ENCODE measurements at places on chromosomes 6 and 20.

- DNase-seq: no peak
These were observed 262.2 kb downstream of the TAF4 start for GRCh38 chr20:61803416-61803914.

DNA sequence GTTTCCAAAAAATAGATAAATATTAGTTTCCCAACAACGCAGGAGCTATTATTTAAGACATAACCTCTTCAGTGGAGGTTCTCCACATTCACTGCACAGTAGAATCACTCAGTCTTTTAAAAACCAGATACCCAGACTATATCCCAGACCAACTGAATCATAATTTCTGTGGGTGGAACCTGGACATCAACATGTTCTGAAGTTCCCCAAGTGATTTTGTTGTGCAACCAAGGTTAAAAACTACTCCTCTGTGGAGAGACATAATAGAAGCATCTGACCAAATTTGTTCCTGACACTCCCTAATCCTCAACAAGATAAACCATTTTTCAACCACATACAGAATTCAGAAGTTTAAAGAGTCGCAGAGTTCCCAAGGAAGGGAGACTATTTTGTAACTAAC, 42.3 kb downstream of the STK38 start:
- no peak for DNase-seq

- no peak for DNase-seq
These were observed 14.9 kb downstream of the CST3 start for GRCh38 chr20:23622839-23623343.

DNA sequence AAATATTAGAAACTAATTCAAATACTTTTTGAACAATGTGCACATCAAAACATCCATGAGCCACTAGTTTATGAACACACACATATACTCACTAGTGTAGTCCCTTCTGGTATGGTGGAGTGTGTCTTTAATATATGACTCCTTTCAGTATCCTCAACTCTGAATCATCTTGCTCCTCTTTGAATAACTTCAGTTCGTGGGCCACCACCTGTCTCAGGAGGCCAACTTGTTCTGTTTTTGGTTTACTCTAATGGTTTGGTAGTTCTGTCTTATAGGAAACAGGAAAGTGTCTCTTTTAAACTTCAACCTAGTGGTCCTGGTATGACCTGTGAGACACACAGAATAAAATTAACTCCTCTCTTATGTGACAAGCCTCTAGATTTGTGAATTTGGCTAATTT, 55.6 kb downstream of the ZNF292 start:
- peak; percentile 9 for DNase-seq

DNA sequence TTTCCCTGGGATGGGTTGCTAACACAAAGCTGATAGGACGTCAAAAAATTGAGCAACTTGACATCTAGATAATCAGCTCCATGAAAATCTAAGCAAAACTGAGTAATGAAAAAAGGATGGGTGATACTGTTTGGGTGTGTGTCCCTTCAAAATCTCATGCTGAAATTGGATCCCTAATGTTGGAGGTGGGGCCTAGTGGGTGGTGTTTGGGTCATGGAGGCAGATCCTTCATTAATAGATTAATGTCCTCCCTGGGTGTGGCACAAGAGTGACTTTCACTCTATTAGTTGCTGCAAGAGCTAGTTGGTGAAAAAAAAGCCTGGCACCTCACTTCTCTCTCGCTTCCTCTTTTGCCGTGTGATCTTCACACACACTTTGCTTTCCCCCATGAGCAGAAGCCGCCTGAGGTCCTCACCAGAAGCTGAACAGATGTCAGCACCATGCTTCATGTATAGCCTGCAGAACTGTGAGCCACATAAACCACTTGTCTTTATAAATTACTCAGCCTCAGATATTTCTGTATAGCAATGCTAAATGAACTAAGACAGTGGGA, 160.9 kb downstream of the FRK start:
- no peak for DNase-seq

DNA sequence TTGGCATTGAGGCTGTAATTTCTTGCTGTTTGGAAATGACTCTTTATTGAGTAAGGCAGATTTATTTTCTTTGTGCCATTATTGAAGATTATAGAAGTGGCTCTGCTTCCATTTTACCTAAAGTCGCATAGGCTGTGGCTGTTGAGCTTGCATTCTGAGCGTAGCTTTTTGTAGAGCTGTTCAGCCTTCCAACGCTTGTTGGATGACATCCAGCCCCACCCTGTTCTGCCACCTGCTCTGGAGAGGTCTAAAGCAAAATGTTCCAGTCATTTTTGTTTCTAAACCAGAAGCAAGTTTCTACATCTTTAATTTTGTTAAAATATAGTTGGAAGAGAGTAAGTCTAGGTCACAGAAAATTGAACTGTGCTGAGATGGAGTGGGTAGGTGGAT, 24.4 kb downstream of the UST start:
- DNase-seq: no peak

DNA sequence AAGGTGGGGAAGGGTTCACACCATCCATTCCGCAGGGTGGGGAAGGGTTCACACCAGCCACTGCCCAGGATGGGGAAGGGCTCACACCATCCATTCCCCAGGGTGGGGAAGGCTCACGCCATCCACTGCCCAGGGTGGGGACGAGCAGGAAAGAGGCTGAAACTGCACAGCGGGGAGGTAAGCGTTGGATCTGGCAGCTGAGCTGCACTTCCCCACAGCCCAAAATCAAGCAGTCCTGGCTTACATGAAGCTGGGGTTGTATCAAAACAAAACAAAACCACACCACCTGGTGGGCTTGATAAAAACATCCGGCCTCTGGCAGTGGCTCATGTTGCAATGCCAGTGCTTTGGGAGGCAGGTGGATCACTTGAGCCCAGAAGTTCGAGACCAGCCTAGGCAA, 268.5 kb downstream of the TAF4 start:
- no peak for DNase-seq

DNA sequence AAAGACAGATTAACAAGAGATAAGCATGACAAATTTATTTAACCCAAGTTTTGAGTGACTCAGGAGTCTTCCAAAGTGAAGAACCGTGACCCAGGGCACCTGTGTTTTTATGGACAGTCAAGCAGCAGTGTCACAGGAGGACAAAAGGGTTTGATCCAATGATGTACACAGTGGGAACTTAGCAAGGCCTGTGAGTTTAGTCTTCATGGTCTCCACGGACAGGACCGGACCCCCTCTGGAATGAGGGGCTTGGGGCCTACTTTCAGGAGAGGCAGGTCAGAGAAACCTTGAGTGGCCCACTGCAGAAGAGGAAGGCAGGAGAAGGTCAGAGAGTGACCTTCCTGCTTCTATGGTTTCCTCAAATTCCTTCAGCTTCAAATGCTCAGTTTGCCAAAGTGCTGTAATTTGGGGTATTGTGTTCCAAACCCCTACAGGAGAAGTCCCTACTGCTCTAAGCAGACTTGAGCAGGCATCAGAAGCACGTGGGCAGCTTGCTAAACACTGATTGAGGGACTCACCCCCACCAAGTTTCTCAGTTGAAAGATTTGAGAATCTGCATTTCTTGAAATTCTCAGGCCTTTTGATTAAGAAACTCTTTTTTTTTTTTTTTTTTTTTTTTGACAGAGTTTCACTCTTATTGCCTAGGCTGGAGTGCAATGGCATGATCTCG, 26.4 kb upstream of the ZMYND8 start:
- no peak for DNase-seq

- no peak for DNase-seq
These were observed 13.7 kb downstream of the SPATA2 start for GRCh38 chr20:49901588-49901987.

- DNase-seq: no peak
These were observed 40.0 kb upstream of the CD2AP start for GRCh38 chr6:47437592-47437991.

DNA sequence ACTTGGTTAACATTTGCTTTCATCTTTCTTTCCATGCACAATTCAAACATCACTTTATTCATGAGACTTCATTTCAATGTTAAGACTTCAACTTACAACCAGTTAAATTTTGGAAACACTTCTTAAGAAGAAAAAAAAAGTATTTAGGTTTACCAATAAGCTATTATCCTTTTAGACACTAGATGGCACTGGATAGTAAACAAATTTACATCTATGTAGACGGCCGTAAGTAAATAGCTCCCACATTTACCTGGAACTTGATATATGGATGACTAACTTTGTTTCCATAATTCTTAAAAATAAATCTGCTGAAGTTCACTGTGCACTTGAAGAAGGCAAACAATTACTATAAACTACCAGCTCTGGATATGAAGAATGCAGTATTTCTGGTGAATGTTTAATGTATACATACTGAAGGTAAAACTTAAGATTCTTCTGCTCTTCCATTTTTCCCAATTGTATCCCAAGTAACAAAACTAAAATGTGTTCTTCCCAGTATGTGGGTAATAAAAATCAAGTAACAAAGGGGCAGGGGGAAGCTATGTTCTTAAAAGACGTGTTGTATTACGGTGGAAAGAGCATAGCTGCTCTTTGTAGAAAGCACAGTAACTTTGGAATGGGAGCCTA, 130.6 kb upstream of the C6orf118 start:
- no peak for DNase-seq

- DNase-seq: peak; percentile 32
These were observed 223.2 kb upstream of the ECI2 start for GRCh38 chr6:4358414-4359107.

DNA sequence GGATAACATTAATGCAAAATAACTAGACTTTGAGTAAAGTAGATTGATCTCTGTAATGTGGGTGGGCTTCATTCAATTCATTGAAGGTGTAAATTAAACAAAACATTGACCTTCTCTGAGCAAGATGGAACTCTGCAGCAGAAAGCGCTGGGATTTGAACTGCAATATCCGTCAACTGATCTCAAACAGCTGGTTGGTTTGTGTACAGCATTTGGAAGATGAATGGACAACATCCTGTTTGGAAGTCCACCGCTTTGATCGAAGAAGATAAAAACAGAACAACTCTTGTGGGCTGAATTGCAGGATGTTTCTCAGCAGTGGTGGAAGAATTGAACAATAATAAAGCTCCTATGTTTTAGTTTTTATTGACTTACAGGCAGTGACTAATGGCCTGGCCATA, 20.6 kb downstream of the HLA-C start:
- DNase-seq: no peak

DNA sequence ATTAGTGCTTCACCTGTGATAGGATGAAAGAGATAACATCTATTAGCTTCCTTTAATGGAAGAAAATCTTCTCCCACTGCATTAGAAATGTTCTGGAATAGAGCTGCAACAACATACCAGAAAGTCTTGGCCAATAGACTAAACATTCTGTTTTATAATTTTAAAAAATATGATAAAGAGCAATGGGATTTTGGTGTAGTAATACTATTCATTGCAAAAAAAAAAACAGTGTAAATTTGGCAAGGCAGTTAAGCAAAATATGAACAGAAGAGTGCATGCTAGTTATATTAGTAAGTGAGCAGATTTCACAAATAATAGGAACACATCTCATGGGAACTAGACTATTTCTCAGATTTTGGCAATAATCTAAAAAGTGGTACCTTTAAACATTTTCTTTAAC, 43.3 kb downstream of the SOX4 start:
- DNase-seq: no peak

GRCh38 chr6:170038251-170038650, 252.6 kb downstream of the DLL1 start:
- DNase-seq: no peak

GRCh38 chr20:55140631-55141030, 665.2 kb downstream of the DOK5 start:
- DNase-seq: no peak

DNA sequence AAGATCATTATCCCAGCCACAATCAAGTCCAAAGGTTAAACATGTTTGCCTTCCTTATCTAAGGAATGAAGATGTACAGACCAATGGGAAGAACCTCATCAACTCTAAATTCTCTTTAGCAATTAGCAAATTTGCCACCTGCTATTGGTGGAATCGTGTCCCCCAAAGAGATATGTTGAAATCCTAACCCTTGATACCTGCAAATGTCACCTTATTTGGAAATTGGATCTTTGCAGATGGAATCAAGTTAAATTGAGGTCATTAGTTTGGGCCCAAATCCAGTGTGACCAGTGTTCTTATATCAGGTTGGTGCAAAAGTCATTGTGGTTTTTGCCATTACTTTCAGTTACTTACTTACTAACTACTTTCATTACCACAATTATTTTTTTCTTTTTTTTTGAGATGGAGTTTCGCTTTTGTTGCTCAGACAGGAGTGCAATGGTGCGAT, 31.3 kb downstream of the KLHL31 start:
- no peak for DNase-seq

GRCh38 chr20:54794110-54794509, 318.7 kb downstream of the DOK5 start:
- no peak for DNase-seq

GRCh38 chr6:140541288-140541687, 1166.8 kb upstream of the CITED2 start:
- no peak for DNase-seq

GRCh38 chr6:127385668-127386430, 42.4 kb upstream of the ECHDC1 start:
- DNase-seq: no peak

DNA sequence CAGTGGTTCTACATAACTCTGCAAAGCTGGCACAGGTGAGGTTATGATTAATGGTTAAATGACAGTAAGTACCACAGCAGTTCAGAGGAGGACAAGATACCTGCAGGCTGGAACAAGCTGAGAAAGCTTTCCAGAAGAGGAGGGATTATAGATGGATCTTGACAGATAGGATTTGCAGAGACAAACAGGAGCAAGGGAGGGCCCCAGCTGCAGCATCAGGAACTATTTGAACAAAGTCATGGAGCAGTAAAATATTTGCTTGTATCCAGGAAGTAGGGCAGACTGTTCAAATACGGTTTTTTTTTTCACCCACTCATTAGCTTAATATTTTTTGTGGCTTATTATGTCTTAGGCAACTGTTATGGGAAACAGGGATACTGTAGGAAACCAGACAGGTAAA, 144.4 kb upstream of the MAN1A1 start:
- no peak for DNase-seq

- DNase-seq: no peak
These were observed 151.5 kb downstream of the BFSP1 start for GRCh38 chr20:17379651-17380050.

GRCh38 chr20:22931653-22932608, 103.2 kb upstream of the SSTR4 start:
- no peak for DNase-seq

DNA sequence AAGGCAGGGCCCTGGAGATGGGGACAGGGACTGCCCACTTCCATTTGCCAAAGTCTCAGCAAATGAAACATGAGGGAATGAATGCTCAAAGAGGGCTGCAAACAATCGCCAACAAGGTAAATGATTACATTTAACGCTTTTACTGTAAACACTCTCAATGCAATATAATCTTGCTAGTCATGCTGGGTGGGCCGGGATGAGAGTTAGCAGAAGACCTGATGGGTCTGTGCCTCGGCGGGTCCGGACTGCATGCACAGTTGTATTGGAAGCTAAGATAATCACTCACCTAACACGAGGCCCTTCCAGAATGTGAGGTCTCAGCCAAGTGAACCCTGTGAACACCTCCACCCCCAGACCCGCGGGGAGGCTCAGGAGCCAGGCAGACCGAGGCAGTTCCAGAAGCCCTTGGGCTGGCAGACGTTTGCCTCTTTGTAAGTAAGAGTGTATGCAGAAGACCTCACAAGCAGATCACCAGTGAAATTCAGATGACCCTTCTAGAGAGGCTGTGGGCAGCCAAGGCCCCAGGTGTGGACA, 4.7 kb upstream of the SLCO4A1 start:
- DNase-seq: no peak

Data from activated T-cell treated with anti-CD3 and anti-CD28 coated beads for 48 hours (primary cell).